ENCODE measurements at places on chromosomes 11 and 22.

DNA sequence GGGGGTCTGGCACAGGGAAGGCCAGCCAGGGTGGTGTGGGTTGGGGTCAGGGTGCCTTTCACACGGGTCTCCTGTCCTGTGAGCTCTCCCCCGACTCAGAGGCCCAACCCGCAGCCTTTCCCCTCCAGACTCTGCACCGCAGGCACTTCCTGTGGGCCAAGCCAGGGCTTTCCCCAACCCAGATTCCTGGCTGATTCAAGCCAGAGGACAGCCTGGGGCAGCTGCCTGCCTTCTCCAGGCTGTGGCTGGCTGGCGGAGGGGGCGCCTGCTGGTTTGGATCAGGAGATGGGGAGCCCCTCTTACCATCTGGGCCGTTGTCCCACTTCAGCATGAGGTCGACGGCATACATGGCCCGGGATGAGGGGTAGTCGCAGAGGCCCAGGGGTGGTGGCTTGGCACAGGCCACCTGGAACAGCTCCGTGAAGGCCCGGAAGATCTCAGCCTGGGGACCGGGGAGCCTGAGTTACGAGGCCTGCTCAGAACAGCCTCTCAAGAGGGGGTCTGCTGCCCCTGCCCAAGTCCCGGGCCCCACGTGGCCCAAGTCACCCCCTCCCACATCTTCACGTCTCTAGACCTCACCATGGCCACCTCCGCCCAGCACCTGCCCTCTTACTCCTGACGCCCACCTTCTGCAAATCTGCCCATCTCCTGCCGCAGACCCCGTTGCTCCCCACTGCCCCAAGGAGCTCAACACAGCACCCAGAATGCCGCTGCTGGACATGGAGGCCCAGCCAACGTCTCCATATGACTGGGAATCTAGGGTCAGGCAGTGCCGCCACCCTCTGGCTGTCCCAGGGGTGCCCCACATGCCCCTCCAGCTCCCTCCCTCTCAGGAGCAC, 17.3 kb downstream of the TSPO start:
- DNase-seq = no peak

DNA sequence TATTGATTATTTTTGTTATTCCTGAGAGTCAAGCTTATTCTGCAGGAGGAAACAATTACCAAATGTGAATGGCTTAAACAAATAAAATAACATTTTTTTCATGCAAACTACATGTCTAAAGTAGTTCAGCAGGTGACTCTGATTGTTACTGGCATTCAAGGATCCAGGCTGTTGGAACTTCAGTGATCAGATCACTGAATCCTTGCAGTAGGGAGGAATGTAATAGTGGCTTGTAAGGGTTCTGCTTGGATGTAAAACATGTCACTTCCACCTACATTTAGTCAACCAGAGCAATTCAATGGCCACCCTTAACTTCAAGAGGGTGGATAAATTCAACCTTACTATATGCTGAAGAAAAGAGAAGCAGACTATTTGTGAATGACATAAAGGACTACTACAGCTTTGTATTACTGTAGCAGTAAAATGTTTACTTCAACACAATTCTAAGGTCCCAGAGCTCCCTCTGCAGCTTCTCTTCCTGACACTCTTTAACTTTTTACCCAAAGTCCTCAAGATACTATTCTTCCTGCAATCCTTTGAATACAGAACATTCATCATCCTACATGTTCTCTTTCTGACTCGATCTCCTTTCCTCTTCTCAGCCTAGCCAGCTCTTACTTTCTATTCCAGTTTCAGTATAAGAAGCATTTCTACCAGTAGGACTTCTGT, 284.0 kb downstream of the LRRC4C start:
- DNase-seq = no peak

- no peak for DNase-seq
Measured at GRCh38 chr11:59262177-59262818, 49.6 kb upstream of the MPEG1 start.

DNA sequence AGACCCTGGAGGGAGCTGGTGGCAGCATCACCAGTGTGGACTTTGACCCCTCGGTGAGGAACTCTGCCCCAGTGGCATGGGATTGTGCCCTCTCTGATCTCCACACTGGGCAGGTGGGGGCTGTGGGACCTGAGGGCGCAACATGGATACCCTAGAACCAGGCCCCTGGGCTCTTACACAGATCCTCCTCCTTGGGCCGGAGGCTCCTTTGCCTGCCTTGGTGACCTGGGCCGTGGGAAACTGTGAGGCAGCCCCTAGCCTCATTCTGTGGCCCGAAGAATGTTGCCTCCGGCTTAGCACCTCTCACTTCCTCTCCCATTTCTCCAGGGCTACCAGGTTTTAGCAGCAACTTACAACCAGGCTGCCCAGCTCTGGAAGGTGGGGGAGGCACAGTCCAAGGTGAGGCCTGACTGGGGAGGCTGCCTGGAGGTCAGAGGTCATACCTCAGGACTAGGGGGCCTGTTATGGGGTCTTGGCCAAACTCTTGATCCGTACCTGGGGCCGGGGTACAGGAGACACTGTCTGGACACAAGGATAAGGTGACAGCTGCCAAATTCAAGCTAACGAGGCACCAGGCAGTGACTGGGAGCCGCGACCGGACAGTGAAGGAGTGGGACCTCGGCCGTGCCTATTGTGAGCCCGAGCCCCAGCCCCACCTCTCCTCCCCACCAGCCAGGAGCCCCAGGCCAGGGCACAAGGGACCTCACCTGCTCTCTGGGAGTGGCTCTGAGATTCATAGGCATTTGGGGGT, 12.2 kb downstream of the ATG16L2 start:
- no peak for DNase-seq

DNA sequence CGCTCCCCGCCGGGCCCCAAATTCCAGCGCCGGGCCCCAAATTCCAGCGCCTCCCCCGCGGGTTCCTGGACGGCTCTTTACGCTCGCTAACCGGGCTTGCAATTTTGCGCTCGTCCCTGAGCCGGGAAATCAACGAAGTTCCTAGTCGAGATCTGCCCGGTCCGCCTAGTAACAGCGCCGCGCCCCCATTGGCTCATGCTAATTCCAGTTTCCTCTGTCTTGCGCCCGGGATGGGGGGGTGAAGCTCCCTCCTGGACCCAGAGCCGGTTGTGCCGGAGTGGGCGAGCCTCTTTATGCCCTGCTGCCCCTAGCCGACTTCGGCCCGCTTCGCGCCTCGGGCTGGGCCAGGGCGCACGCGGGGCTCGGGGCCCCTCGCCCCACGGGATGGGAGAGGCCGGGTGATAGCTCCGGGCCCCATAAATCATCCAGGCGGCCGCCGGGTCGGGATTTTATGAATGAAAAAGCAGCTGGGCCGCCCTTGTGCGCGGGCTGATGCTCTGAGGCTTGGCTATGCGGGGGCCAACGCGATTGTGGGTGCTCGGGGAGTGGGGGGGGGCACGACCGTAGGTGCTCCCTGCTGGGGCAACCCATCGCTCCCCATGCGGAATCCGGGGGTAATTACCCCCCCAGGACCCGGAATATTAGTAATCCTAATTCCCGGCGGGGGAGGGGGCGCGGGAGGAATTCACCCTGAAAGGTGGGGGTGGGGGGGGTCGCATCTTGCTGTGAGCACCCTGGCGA, 1.8 kb upstream of the CCND1 start:
- DNase-seq = peak; percentile 78

DNA sequence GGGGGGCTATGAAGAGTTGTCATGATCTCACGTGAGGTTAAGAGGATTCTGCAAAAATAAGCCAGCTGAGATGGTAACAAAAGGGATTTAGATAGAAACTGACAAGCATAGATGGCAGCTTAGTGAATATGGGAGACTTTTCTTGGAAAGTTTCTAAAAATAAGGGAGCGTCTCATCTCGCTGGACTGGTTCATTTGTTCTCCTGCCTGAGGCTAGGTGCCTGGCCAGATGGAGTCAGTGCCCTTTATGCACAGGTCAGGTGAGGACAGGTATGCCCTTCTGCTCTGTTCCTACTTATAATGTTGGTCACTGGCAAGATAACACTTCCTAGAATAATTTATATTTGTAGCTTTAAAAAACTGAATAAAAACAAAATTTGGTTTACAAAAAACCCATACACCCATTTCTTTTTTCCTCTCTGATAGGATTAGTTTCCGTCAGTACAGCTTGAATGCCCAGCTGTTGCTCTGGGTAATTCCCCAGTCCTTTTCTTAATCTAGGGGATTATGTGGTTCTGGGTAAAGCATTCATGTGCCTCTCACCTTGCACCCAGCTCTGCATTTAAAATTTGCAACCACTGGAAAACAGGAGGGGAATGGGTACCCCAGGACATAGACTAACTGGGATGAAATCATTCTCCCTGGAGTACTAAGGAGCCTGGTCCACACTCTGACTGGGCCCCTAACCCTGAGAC, 90.0 kb downstream of the AMOTL1 start:
- DNase-seq = no peak

DNA sequence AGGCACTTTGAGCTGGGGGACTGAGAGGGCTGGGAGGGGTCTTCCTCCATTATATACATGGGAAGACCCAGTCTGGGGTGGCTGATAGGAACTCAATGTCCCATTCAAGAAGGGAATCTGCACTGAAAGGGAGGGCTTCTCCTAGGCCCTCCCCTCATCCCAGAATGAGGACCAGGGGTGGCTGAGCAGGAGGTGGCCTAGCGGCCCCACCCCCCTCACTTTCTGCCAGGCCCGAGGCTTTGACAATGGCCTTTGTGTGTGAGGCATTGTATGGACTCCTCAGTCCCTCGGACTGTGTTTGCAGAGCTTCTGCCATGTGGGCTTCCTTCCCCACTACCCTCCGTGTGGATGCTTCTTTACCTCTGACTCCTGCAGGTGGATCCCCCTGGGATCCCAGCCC, 65.7 kb downstream of the NECTIN1 start:
- no peak for DNase-seq

DNA sequence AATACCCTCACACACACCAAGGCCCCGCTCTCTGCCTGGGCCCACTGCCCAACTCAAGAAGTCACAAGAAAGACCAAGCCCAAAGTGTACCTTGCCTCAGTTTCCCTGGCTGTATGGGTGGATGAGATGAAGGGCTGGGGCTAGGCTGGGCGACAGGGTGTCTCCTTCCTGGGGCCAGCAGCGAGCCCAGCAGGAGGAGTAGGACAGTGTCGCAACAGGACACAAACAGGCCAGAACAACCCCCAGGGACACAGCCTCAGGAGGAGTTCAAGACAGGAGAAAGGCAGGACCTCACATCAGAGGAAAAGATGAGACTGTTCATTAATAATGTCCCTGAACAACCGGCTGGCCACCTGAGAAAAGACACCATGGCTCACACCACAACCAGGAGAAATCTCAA, 13.3 kb downstream of the CSNK1E start:
- DNase-seq = no peak

GRCh38 chr11:114215871-114216795, 80.1 kb upstream of the NNMT start:
- no peak for DNase-seq

- no peak for DNase-seq
Measured at GRCh38 chr22:27650572-27650971, 151.0 kb downstream of the MN1 start.

GRCh38 chr11:129279326-129280026, 87.4 kb upstream of the ARHGAP32 start:
- no peak for DNase-seq

DNA sequence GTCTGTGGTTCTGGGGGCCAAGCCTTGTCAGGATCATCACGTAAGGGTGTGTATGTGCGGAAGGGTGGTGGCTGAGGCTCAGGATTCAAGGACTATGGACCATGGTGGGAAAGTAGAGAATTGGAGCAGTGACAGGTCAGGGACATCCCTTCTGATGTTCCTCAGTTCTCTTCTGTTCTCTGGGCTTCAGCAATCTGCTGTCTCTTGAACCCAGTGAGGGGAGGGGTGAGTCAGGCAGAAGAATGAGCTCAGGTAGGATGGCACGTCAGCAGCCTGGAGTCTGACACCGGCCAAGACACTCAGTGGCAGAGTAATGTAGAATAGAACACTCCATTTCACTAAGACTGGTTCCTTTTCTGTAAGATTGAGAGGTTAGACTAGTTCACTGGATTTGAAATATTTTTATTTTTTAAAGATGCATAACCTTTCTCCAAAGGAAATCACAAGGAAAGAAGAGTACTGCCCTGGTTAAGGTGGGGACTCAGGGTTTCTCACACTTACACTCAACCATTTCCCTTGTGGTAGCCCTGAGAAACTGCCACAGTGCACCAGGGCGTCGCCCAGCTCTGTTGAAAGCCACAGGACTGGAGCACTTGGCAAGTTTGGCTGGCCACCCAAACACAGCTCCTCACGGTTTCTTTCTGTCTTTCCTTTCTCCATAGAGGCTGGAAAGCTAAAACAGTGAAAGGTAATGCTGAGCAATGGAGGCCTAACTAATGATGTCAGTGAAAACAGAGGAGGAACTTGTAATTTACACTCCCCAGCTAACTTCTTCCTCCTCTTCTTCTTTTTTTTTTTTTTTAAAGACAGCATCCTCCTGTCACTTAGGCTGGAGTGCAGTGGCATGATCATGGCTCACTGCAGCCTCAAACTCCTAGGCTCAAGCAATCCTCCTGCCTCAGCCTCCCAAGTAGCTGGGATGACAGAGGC, 23.1 kb upstream of the MICAL2 start:
- no peak for DNase-seq

GRCh38 chr11:46537537-46538295, 56.1 kb downstream of the AMBRA1 start:
- DNase-seq = no peak

- DNase-seq = no peak
Measured at GRCh38 chr11:15347969-15348734, 233.4 kb downstream of the INSC start.

- no peak for DNase-seq
Measured at GRCh38 chr11:100612766-100613165, 74.3 kb upstream of the ARHGAP42 start.

GRCh38 chr22:27990451-27990840, 71.4 kb upstream of the PITPNB start:
- DNase-seq = no peak

GRCh38 chr22:38717244-38717643, 11.5 kb downstream of the GTPBP1 start:
- no peak for DNase-seq

DNA sequence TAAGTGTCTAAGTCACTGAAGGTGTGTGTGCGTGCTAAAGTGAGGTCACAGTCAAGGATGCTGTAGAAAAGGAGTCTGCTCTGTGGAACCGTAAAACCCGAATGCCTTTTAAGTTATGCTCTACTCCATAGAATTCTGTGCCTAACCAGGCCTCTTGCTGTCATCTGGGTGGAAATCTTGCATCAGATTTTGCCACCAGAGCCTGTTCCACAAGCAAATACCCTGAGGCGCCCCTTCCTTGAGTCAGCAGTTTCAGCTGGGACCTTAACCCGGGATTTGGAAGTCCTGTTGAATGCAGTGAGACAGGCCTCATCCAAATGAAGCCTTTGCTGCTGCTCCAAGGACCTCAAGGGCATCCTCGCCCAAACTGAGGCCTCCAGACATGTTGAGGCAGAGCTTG, 109.8 kb downstream of the WNT11 start:
- DNase-seq = no peak

DNA sequence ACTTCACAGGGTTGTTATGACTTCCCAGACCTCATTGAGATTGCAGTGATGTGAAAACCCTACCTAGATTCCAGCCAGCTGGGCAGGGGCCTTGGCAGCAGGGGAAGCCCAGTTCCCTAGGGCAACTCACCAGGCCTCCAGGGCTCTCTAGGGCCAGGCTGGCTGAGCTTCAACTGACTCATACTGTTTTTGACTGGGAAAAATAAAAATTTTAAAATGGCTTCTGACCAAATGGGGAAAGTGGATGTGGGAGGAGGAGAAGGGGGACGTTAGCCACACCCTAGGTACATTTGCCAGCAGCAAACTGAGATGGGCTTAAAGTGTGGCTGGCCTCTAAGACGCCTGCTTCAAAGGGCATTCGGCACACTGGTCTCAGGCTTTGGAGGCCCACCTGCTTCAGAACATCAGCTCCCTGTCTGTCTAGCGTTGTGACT, 39.0 kb downstream of the BMAL1 start:
- DNase-seq = no peak

GRCh38 chr11:8533332-8533731, 60.7 kb downstream of the STK33 start:
- no peak for DNase-seq

- no peak for DNase-seq
Measured at GRCh38 chr11:117200813-117201657, 1.9 kb downstream of the TAGLN start.

Data from keratinocyte (primary cell).